ENCODE measurements at places on chromosomes 2 and 18.
A peak's percentile ranks its signal among the peaks of the same experiment; 100 is the strongest.

DNA sequence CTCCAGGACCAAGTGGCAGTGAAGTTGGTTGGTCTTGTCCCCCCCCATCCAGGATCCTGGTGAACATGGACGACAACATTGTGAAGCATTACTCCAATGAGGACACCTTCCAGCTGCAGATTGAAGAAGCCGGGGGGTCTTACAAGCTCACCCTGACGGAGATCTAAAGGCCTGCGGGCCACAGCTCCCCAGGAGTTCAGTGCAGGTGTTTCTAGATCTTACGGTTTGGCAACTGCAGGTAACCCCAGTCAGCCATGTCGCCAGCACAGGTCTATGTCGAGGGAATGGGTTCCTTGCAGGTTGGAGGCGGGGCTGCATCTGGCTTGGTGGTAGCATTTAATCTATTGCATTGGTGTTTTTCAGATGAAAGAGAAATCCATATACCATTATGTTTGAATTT, 42.8 kb upstream of the KLF11 start:
- no peak overlapping the region for H3K4me3 ChIP-seq
- H3K27me3 ChIP-seq = peaks cover 2% of the 10 kb centered on the region
- no peak overlapping the region for H3K27ac ChIP-seq
- H3K36me3 ChIP-seq = no peaks in the 10 kb centered on the region

DNA sequence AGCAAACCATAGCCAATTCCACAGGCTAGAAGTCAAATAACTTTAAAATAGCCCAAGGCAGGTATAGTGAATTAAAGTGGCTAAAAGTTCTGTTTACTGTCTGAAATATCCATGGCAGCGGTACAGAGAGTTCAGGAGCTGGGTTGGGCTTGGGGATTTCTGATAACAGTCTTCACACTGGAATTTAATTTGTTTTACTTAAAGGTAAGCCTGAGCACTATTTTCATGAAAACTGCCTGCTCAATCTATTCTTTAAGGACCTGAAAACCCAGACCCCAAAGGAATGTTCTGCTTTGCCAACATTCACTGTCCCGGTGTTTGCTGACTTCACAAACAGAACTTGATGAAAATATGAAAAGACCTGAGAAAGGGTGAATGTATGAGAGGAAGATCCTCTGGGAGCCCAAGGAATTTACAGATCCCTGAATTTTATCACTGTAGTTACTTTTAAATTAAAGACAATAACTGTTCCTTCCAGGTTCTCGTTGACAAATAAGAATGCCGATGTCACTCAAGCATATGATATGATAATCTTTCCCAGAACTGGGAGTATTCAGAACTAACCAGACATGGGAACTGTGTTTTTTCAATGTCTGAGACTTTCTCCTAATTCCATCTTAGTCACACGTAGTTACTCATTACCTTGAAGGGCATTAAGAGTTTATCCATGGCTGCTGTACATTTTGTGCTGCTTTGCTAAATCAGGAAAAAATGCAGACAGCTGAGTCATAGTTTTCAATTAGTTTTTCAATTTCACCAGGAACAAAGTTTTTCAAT, 28.3 kb upstream of the ITGB6 start:
- peaks cover 22% of the 10 kb centered on the region for H3K4me1 ChIP-seq
- H3K36me3 ChIP-seq = no peaks in the 10 kb centered on the region
- peaks cover 13% of the 10 kb centered on the region for H3K27me3 ChIP-seq
- H3K4me3 ChIP-seq = no peak overlapping the region

- no peaks in the 10 kb centered on the region for H3K4me1 ChIP-seq
- H3K36me3 ChIP-seq = no peaks in the 10 kb centered on the region
- no peak for DNase-seq
- no peak overlapping the region for H3K27ac ChIP-seq
- no peak overlapping the region for H3K4me3 ChIP-seq
- no peaks in the 10 kb centered on the region for H3K27me3 ChIP-seq
These were observed 1109.1 kb upstream of the NRXN1 start for GRCh38 chr2:52141076-52141475.

DNA sequence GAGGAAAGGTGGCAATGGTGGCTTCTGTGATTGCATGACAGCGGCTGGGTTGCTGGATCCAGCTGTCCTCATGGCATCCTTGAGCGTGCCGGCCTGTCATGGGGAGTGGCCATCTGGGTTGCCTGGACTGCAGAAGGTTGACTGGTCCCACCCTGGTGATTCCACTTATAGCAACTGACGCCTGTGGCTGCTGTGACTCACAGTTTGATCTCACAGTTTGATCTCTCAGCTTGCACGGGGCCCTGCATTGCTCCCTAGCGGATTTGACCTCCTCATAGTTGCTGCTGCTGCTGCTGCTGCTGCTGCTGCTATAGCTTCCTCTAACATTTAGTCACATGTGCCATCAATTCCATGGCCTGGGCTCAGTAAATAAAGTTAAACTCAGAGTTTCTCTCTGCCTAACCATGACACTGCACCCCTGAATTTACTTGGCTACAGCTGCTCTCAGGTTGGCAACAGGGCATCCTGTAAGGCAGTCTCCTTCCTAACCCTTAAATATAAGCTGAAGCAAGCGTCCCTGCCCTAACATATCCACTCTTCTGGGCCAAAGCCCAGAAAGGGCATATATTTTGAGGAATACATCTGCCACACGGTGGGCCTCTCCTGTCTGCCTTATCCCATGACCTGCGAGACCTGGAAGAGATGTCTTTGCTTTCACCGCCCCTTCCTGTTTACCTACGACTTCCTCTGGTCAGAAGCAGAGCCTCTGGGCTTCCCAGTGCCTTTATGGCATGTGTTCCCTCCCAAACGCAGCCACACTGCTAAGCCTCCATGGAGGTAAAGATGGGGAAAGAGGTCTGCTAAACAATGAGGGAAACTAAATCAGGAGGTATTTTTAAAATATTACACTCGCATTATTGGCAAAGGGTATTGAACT, 37.8 kb upstream of the CCDC150 start:
- H3K4me3 ChIP-seq = no peak overlapping the region
- no peaks in the 10 kb centered on the region for H3K4me1 ChIP-seq
- peaks cover 14% of the 10 kb centered on the region for H3K27me3 ChIP-seq
- no peak overlapping the region for H3K27ac ChIP-seq
- H3K36me3 ChIP-seq = no peaks in the 10 kb centered on the region
- no peak for DNase-seq

GRCh38 chr2:223771475-223771874, 65.9 kb downstream of the AP1S3 start:
- no peak for DNase-seq
- H3K36me3 ChIP-seq = peaks cover 14% of the 10 kb centered on the region
- H3K27ac ChIP-seq = no peak overlapping the region

- H3K4me3 ChIP-seq = no peak overlapping the region
- H3K27me3 ChIP-seq = peaks cover 13% of the 10 kb centered on the region
- H3K27ac ChIP-seq = no peak overlapping the region
- no peaks in the 10 kb centered on the region for H3K4me1 ChIP-seq
- no peaks in the 10 kb centered on the region for H3K36me3 ChIP-seq
These were observed 166.2 kb downstream of the RBM43 start for GRCh38 chr2:151095463-151095862.

DNA sequence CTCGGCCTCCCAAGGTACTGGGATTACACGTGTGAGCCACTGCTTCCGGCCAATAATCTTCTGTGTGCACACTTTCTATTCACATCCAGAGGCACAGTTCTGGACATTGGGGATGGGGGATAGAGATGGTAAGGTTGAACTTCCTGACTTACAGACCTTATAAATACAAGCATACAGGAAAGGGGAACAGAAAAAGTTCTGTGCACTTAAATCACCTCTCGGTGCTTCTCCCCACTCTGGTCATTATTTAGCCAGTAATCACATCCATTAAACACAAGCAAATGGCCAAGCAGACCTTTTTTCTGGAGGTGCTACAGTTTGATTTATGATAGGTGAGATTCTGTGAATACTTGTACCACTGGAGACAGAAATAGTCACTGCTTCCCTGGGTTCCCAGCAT, 110.6 kb downstream of the CRIM1 start:
- H3K27me3 ChIP-seq = no peaks in the 10 kb centered on the region
- no peak for DNase-seq
- H3K36me3 ChIP-seq = peaks cover 3% of the 10 kb centered on the region
- no peak overlapping the region for H3K4me3 ChIP-seq
- H3K4me1 ChIP-seq = no peaks in the 10 kb centered on the region

DNA sequence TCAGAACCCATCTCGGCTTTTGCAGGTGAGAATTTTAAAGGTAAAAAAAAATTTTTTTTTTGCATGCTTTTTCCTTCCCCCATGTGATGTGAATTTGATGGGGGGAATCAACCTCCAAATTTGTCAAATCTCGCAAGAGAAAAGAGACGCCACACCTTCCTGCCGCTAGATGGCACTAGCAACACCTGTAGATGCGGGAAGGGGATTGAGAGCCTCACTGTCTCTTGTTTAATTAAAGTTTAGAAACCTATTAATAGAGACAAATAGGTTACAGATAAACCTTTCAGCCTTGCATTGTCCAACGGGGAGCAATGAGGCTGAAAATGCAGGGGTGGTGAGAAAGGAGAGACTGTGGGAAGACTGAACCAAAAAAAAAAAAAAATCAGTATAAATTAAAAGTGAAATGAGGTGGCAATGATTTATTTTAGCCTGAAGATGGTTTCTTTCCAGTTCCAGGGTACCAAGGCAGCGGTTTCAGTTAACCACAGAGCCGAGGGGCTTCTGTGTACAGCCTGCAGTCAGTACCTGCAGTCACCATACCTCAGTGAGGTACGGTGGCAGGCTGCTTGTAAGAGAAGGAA, 84.6 kb downstream of the NRP2 start:
- H3K36me3 ChIP-seq = no peaks in the 10 kb centered on the region
- peak; percentile 80 for DNase-seq
- H3K4me3 ChIP-seq = no peak overlapping the region
- peaks cover 12% of the 10 kb centered on the region for H3K4me1 ChIP-seq
- H3K27me3 ChIP-seq = peaks cover 23% of the 10 kb centered on the region

DNA sequence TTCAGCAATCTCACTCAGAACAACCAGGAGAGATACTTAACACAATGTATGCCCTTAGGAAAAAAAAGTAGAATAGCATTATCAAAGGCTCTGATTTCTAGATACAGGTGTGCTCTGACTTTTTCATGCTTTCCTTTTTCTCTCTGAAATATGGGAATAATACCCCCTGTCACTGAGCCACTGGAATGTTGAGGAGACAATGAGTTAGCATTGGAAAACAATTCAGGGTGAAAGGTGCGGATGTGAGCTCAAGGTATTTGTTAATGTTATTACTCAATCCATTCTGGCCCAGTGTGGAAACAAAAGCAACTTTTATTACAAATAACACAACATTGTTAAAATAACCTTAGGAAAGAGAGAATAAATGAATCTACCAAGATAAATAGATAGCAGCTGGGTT, 228.0 kb downstream of the IKZF2 start:
- DNase-seq = no peak
- H3K4me1 ChIP-seq = peaks cover 5% of the 10 kb centered on the region
- no peak overlapping the region for H3K27ac ChIP-seq
- no peak overlapping the region for H3K4me3 ChIP-seq

DNA sequence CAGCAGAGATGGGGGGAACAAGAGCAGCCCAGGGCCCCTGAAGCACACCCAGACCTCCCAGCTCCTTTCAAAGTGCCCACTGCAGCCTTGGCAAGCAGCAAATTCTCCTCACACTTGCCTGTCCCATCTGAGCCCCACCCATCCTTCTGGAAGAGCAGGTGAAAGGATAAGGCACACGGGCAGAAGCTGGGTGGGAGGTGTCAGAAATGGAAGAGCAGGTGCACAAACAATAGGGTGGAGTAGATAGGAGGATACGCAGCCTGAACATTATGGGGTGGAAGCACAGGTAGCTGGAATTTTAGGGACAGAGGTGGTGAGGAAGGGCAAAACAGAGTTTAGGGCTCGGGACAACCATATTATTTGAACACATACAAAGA, 69.2 kb downstream of the TNS1 start:
- no peak overlapping the region for H3K27ac ChIP-seq
- no peaks in the 10 kb centered on the region for H3K27me3 ChIP-seq
- H3K4me1 ChIP-seq = no peaks in the 10 kb centered on the region
- no peaks in the 10 kb centered on the region for H3K36me3 ChIP-seq
- no peak overlapping the region for H3K4me3 ChIP-seq

GRCh38 chr2:170228429-170228828, 50.5 kb downstream of the MYO3B start:
- peaks cover 4% of the 10 kb centered on the region for H3K27me3 ChIP-seq
- DNase-seq = no peak
- no peak overlapping the region for H3K4me3 ChIP-seq
- no peaks in the 10 kb centered on the region for H3K4me1 ChIP-seq
- H3K36me3 ChIP-seq = no peaks in the 10 kb centered on the region

- no peak for DNase-seq
- H3K4me1 ChIP-seq = peaks cover 4% of the 10 kb centered on the region
- H3K4me3 ChIP-seq = no peak overlapping the region
These were observed 135.4 kb downstream of the PTRHD1 start for GRCh38 chr2:24657818-24658217.

- H3K27me3 ChIP-seq = peaks cover 22% of the 10 kb centered on the region
- no peak for DNase-seq
- no peaks in the 10 kb centered on the region for H3K4me1 ChIP-seq
- H3K4me3 ChIP-seq = no peak overlapping the region
These were observed 209.3 kb upstream of the SOX11 start for GRCh38 chr2:5482929-5483331.
